ENCODE measurements at places on chromosomes 7 and 10.

DNA sequence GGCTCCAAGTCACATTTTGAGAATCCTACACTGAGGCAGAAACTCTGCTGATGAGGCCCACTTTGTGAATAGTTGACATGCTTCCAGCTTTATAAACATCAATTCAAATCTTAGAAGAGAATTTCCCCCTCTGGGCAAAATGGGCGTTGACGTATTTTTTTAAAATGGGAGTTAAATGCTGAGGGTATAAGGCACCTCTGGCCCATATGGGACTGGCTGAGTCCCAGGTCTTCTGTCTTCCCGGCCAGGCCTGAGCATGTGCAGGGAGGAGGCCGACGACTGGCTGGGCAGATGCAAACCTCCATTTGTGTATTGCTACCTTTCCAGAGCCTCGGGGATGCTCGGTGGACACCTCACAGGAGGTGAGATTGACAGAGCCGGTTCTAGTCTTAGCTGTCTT lies 37.7 kb downstream of the BUB3 start:
- no peak for DNase-seq

GRCh38 chr10:200405-200804 lies 65.2 kb downstream of the ZMYND11 start:
- no peak for DNase-seq

- peak; percentile 24 for DNase-seq
These were observed 142.5 kb downstream of the WDR37 start for GRCh38 chr10:1198453-1199344.

DNA sequence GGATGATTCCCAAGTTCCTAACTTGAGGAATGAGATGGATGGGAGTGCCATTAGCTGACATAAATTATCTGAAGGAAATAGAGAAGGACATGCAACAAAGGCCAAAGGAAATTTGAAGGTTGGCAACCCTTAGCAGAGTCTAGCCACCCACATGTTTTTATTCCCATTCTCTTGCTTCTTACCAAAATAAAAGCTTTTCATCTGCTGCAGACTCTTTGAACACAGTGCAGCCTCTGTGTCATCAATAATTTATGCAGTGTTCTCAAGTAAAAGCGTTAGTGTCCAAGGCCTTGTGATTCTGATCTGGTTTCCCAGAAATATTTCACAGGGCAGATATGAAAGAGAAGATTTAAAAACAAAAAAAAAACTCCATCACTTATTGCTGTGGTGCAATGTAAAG lies 98.5 kb downstream of the ST7 start:
- no peak for DNase-seq

GRCh38 chr7:127897704-127898454 lies 133.4 kb downstream of the LRRC4 start:
- no peak for DNase-seq

DNA sequence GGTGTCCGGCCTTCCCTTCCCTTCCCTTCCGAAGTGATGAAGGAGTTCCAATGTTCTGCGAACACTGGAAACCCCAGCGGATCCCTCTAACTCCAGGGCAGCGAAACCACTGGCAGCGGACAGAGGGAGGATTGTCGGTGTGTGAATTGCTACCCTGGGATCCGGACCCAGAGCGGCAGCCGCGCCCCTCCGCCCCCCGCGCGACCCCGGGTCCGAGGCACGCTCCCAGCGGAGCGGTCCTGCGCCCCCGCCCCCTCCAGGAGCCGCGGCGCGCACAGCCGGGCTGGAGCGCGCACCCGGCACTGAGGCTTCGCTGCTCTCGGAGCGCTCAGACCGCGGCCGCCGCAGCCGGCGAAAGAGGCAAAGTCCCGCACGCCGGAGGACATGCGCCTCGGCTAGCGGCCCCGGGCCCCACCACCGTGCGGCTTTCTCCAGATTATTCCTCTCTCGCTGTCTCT lies at the start of gene PTPRZ1:
Gene PTPRZ1 (plus strand): TSS at position 331 of the 458 bp plus-strand sequence. CDS start 339 bp downstream, outside the sequence.
- DNase-seq = peak; percentile 25

GRCh38 chr7:157700231-157701005 lies 363.6 kb downstream of the DNAJB6 start:
- DNase-seq = no peak

- peak; percentile 60 for DNase-seq
These were observed 57.4 kb downstream of the PPP1R17 start for GRCh38 chr7:31744294-31744874.

DNA sequence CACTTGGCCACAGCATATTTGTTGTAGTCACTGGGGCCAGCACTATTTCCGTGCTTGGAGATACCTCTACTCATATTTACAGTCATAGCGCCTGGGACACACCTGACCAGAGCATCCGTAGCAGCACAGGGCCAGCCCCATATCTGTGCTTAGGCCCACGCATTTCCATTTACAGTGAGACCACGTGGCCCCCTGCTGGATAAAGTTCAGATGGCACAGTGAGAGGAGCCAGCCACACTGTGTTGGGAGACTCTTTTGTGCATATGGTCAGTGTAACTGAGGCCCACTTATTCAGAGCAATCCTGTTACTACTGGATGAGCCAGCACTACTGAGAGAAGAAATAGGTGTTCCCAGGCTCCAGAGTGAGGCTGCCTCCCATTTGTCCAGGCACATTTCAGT lies 455.3 kb downstream of the REEP3 start:
- DNase-seq = no peak

DNA sequence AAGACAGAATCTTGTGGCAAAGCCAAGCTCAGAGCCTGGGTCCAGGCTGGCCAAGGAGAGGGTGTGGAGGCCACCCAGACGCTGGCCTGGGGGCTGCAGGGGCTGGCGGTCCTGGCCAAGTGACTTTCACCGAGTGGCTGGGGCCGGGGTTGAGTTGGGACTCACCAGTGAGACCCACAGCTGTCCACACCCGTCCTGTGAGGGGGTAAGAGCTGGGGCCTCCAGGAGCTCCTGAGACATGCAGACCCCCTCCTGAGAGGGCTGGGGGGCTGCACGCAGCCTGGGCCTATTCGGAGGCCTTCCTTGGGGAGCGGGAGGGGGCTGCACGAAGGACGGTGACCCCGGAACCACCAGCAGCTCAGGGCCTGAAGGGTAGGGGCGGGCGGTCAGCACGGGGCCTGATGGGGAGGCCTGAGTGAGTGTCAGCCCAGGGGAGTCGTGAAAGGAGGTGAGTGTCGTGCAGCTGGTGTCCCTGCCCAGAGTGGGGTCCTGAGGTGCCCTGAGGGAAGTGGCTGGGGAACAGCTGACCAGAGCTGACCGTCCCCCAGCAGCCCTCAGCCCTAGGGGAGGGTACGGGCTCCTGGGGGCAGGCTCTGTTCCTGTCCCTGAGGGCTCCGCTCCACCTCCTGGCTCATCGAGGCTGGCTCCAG lies 100.9 kb downstream of the FOXL3 start:
- DNase-seq = no peak

GRCh38 chr7:103113164-103113563 lies 35.7 kb downstream of the NAPEPLD start:
- no peak for DNase-seq

DNA sequence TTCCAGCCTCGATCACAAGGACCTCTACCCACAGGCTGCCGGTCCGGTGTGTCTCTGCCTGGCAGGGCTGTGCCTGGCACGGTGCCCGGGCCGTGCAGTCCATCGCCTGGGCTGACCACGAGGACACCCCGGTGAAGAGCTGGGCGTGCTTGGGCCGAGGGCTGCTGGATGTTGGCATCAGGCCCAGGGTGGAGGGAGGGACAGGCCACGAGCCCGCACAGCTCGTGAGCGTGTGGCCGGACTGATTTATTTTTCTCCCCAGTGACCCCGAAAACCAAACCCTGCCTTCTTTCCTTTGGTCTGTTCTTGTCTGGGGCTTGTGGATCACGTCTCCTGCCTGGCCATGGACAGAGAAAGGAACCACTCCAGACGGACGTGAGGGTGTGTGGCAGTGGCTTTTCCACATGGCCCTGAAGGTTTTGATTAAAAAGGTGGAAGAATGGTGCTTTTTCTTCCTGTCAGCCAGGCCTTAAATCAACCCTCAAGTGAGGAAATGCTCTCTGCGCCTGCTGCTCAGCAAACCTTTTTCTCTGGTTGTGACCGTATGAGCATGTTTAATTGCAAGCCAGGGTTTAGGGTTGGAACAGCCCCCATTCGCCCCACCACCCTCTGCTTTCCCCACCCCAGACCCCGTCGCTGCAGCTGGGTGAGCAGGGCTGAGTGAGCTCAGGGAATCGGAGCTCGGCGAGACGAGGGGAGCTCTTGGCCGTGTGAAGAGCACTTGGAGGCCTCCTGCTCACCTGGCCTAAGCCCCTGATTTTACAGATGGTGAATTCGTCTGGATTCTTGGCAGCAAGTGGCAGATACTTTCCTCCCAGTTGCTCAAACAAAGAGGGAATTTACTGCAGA lies 130.1 kb downstream of the RGS10 start:
- DNase-seq = no peak

Measured in NCI-H1105 (cell line).